ENCODE measurements at places on chromosomes 5 and 9. TPM values are rescaled to one million over a fixed set of nuclear protein-coding genes. Genes with fewer than 3 reads are reported as not detected.

Gene GFPT2
- total RNA-seq: 9.9 TPM

Gene CDKN2A
- total RNA-seq: 0.95 TPM

Gene ZCCHC9
- total RNA-seq: 15.3 TPM

Gene HTR4
- total RNA-seq: not detected

Gene ECM2
- not detected for total RNA-seq

Gene REEP2
- 0.19 TPM for total RNA-seq

Gene C9orf153
- total RNA-seq: 0.54 TPM

Gene ALDOB
- not detected for total RNA-seq

Gene BTNL3
- total RNA-seq: not detected

Gene PCDHGA1
- total RNA-seq: not detected

Gene RUSC2
- total RNA-seq: 0.36 TPM

Gene SH3RF2
- not detected for total RNA-seq
